Spinal cord (tissue), 10 donors: ENCODE measurements at places on chromosomes 12 and 14.

GRCh38 chr12:110906083-110906482, 14.3 kb downstream of the MYL2 start:
- no peak for DNase-seq

DNA sequence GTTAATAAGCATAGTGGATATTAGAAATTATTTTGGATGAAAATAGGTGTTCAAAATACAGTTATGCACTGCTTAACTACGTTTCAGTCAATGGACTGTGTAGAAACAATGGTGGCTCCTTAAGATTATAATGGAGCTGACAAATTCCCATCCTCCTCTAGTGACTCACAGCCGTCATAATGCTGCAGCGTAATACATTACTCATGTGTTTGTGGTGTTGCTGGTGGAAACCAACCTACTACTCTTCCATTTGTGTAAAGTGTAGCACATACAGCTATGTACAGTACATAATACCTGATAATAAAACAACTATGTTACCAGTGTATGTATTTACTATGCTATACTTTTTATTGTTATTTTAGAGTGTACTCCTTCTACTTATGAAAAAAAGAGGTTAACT, 111.2 kb upstream of the TMCC3 start:
- DNase-seq = no peak

DNA sequence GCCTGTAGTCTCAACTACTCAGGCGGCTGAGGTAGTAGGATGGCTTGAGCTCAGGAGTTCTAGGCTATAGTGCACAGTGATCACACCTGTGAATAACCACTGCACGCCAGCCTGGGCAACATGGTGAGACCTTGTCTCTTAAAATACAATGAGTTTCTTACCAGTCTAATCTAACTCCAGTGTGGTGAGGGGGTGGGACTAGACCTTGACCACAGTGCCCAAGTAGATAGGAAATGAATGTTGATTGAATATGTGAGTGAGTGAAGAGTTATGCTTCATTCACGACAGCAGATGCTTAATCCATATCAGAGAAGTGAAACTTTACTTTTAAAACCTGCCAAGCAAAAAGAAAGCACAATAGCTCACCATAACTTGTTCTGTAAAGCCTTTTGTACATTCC, 11.2 kb upstream of the AK7 start:
- no peak for DNase-seq

GRCh38 chr12:123474485-123475245, 16.7 kb downstream of the SNRNP35 start:
- no peak for DNase-seq

DNA sequence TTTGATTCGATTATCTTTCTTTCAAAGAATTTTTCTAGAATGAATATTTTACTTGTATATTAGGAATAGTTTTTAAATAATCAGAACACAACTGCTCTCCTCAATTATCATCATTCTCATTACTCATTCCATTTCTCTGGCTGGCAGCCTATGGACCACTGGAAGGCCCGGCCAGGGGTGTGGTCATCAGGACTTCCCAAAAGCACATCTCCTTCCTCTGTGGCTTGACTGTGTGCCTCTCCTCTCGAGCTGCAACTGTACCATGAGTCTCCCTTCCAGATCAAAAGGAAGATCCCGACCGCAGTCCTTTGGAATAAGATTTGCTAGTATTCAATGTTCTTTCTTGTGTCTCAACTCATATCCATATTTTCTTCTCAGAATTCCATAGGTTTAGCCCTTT, 42.7 kb downstream of the DYRK2 start:
- no peak for DNase-seq

DNA sequence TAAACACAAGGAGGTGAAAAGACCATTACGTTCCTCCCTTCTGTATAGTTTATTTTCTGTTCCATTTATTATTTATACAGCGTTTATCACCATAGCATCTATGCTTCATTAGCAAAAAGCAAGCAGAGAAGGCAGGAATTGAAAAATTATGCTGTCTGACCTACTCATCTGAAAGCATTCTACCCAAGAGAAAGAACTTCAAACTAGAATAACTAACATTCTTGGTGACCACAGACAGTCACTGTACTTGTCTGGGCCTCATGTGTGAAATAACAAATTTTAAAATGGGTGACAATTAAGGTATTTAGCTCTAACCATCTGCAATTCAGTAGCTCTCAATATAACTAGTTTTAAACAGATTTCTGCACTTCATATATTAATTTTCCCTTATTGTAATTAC, 29.3 kb upstream of the PDE3A start:
- no peak for DNase-seq

DNA sequence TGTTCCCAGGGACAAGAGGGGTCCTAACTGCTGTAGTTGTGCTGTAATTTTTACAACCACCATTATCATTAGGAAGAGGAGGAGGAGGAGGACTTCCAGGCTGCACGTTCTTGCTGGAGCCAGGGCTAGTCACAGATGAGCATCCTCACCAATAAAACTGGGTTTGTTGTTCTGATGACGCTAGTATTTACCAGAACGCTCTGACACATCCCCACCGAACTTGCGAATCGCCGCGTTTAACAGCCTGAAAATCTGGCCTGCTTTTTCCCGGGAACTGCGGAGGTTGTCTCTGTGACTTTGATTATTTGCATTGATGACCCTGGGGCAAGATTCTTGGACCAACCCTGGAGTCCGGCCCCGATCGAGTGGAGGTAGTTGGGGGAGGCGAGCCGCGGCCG, 10.2 kb downstream of the TBX5 start:
- no peak for DNase-seq

DNA sequence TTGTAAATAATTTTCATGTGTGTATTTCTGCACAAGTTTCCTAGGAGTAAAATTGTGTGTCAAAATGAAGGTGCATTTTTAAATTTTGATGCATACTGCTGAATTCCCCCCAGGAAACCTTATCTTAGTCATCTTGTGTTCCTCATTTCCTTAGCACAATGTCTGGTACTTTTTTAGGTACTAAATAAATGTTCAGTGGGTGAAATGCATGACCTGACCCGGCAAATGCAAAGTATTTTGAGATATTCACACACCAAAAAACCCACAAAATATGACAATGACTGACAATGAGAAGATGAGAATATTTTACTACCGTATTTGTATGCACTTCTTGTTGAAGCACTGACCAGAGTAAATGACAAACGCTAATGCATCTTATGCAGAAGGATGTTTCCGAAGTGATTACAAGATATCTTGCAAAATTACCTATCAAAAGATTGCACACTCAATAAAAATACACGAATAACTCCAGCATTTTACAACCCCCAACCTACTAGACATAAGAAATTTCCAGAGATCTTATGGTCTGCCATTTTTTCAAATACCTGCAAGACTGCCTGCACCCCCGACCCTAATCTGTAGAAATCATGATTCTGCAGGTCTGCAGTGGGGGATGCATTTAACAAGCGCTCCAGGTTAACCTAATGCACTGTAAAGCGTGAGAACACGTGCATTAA, 895 bp upstream of the PRKAB1 start:
- no peak for DNase-seq

DNA sequence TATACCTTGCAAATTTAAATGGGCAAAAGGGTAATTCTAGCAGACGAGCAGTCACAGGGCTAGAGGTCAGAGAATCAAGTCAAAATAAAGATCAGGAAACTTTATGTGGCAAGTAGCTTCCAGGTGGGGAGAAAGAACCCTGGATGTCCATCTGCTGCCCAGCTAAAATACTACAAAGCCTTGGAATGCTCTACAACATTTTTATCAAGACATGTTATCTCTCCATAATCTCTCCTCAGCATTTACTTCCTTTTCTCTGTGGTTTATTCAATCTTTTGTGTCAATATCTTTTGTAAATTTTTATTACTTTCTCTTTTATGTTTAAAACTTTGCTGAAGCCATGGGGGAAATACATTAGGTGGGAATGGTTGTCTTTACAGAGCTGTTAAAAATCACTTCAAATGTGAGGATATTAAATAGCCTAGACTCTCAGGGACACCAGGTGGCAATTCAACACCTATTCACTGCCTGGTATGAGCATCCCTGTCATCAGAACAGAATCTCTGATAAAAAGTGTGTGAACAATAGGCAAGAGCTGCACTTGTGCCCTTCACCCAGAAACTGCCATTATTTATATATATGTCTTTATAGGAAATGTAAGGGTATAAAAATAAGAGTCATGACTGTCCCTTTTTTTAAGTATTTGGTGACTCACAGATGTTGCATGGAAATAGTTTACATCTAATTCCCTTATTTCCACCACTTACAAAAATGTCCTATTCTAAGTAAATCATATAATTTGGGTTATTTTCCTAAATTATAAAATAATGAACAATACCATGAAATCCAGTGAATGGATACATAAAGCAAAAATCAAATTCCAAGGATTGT, 152.9 kb downstream of the EPS8 start:
- DNase-seq = no peak

DNA sequence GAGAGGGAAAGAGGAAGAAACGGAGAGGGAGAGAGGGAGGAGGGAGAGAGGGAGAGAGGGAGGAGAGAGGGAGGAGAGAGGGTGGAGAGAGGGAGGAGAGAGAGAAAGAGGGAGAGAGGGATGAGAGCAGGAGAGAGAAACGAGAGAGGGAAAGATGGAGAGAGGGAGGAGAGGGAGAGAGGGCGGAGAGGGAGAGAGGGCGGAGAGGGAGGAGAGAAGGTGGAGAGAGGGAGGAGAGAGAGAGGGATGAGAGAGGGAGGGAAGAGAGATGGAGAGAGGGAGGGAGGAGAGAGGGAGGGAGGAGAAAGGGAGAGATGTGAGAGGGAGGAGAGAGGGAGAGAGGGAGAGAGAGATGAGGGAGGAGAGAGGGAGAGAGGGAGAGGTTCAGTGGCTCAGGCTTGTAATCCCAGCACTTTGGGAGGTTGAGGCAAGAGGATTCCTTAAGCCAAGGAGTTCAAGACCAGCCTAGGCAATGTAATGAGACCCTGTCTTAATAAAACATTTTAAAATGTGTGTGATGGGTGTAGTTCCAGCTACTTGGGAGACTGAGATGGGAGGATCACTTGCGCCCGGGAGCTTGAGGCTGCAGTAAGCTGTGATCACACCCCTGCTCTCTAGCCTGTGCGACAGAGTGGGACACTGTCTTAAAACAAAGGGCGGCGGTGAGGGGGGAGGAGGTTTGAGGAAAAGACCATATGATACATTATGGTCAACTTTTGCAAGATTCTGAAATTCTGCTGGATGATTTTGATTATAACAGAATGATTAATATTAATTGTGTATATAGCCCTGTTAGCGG, 21.3 kb upstream of the SNRPF start:
- no peak for DNase-seq

DNA sequence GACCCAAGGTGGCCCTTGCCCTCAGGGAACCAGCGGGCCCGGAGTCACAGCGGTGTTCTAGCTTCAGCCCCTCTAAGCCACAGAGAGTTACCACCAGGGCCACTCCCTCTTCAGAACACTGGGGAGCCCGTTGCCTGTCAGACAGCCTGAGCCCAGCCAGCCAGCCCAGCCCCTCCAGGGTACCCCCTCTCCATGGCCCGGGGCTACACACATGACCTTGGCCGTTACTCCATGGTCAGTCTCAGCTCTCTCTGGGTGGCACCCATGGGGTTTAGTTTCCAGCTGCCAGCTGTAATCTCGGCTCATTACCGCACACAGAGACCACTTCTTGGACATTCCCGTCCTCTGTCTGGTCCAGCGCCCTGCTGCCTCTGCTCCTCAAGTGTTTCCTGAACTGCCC, 35.0 kb downstream of the PPP2R5C start:
- no peak for DNase-seq

- peak; percentile 40 for DNase-seq
These were observed 44.0 kb downstream of the LRRC74A start for GRCh38 chr14:76870166-76870565.

DNA sequence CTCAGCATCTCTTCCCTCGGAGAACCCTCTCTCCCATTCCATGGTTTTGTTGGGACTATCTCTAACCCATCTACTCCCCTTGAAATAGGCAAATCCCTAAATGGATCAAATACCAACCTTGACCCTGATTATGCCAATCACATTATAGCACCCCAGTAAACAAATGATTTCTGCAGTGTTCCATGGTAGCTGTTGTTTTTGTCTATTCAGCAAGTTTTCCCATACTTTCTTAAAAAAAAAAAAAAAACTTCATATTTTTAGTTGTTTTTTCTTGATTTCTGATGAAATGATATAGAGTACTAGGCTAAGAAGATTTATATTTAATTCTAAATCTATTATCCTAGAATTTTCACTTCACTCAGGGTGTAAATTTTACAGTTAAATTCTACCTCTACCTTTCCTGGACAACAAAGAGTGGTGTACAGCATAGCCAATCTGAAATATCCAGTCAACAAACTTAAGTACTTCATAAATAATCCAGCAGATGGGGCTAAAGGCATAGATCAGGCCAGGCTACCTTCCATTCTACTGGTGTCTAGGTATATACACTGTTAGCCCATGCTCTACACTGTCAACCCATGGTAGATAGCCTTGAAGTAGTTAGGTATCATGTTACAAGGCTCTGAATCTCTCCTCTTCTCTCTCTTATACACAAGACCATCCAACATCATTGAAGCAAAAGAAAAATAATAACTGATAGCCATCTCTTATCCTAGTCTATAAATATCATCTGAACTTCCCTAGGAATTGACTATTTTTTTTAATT, 82.2 kb downstream of the PLEKHG7 start:
- peak; percentile 85 for DNase-seq

GRCh38 chr12:119693511-119693910, 25.6 kb downstream of the PRKAB1 start:
- DNase-seq = no peak

- no peak for DNase-seq
These were observed 843.2 kb downstream of the GALC start for GRCh38 chr14:87149583-87150354.

DNA sequence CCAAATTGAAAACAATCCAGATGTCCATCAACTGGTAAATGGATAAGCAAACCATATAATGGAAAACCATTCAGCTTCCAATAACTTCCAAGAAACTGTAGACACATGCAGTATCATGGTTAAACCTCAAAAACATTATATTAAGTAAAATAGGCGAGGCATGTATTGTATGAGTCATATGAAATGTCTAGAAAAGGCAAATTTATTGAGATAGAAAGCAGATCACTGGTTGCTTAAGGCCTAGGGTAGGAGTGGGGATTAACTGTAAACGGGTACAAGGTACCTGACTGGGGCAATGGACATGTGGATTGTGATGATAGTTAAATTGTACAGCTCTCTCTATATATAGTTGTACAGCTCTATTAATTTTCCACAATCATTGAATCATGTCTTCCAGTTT, 21.3 kb upstream of the PAPLN start:
- DNase-seq = no peak

- DNase-seq = no peak
These were observed 5.3 kb downstream of the OASL start for GRCh38 chr12:121033625-121034349.

- DNase-seq = no peak
These were observed 92.5 kb downstream of the STAB2 start for GRCh38 chr12:103679421-103680170.

- DNase-seq = no peak
These were observed 40.6 kb downstream of the EP400 start for GRCh38 chr12:131990066-131990979.

- DNase-seq = no peak
These were observed 85.8 kb downstream of the KIAA0586 start for GRCh38 chr14:58513272-58513671.
